ENCODE measurements at places on chromosomes 4 and X. TPM values are rescaled to one million over a fixed set of nuclear protein-coding genes. Genes with fewer than 3 reads are reported as not detected.

DNA sequence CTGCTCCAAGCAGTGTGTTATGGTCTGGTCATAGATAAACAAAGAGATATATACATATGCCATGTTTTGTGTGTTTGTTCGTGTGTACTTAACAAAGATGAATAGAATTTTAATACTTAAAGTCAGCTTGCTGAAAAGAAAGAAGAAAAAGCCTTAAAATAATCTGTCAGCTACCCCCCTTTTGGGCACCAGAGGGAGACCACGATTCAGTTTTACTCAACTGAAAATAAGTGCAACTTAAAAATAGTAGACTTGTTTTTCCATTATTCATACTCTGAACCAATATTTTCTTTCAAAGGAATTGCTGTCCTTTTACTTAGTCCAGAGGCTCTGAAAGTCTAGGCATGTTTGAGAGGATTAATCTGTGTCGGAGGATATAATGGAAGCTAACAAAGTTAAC is 181.7 kb upstream of the AGTR2 start:
- no peak overlapping the region for H3K4me3 ChIP-seq
- DNase-seq = no peak
- H3K27me3 ChIP-seq = no peaks in the 10 kb centered on the region

DNA sequence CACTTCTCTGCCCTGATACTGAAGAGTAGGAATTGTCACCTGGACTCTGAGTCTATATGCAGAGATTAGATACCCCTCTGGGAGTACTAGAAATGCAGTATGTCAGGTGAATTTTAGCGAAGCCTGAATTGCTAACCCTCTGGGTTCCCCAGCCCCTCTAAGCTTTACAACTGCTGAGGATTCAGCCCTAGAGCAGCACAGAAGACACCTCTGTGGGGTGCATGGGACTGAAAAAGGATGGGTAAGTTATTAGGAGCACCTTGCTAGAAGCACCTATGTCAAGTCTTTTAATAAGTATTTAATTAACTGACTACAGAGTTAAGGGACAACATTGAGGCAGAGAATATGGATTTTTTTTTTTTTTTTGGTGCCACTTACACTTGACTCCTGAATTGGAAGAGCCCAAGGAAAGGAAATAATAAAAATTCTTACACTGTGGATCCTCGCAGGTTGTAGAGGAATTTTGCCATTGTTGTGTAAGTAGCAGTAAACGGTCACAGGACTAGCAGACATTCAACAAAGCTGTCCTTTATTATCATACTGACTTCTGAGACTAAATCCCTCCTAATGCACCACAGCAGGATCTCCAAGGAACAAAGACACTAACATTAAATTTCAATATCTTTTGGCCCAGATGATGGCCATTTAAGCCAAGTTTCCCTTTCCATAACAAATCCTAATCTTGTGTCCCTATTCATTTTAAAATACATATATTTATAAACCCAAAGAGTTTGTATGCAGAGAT is 253.2 kb downstream of the ANKRD50 start:
- H3K27me3 ChIP-seq = no peaks in the 10 kb centered on the region
- no peaks in the 10 kb centered on the region for H3K4me1 ChIP-seq
- no peak overlapping the region for H3K27ac ChIP-seq
- H3K36me3 ChIP-seq = no peaks in the 10 kb centered on the region
- H3K4me3 ChIP-seq = no peak overlapping the region

The TEX13D gene
- not detected for total RNA-seq

The SMIM31 gene
- not detected for total RNA-seq

DNA sequence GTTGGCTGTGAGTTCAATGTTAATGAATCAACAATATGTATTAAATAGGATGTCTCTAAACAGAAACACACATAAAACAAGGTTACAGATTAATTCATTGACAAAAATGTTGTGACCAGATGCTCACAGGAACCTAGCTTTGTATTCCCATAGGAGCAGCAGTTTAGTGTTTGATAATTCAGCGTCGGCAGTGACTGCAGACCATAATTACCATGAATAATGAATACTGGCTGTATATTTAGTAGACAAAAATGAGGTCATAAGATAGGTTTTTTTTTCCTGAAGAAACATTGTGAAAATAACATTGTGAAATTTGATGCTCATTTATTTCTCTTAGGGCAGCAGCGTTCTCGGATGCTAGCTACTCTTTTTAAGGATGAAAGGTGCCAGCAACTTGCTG is 27.8 kb downstream of the COPS4 start:
- no peak overlapping the region for H3K27ac ChIP-seq
- no peaks in the 10 kb centered on the region for H3K27me3 ChIP-seq
- H3K4me1 ChIP-seq = no peaks in the 10 kb centered on the region
- peaks cover 56% of the 10 kb centered on the region for H3K36me3 ChIP-seq
- DNase-seq = no peak
- H3K4me3 ChIP-seq = no peak overlapping the region

The FRMPD4 gene
- not detected for total RNA-seq

- H3K4me3 ChIP-seq = no peak overlapping the region
- H3K4me1 ChIP-seq = no peaks in the 10 kb centered on the region
- no peak for DNase-seq
- no peaks in the 10 kb centered on the region for H3K27me3 ChIP-seq
Measured at GRCh38 chr4:115883847-115884246, 770.4 kb upstream of the NDST4 start.

GRCh38 chr4:149923736-149924135 is 108.1 kb upstream of the IQCM start:
- no peaks in the 10 kb centered on the region for H3K4me1 ChIP-seq
- DNase-seq = no peak
- no peaks in the 10 kb centered on the region for H3K36me3 ChIP-seq
- no peak overlapping the region for H3K27ac ChIP-seq
- H3K27me3 ChIP-seq = no peaks in the 10 kb centered on the region

- H3K27ac ChIP-seq = no peak overlapping the region
- no peak overlapping the region for H3K4me3 ChIP-seq
- H3K27me3 ChIP-seq = no peaks in the 10 kb centered on the region
- DNase-seq = no peak
- H3K4me1 ChIP-seq = peaks cover 5% of the 10 kb centered on the region
Measured at GRCh38 chr4:13985837-13986236, 358.3 kb upstream of the BOD1L1 start.

- H3K4me3 ChIP-seq = no peak overlapping the region
- H3K27ac ChIP-seq = no peak overlapping the region
- DNase-seq = no peak
- peaks cover 19% of the 10 kb centered on the region for H3K4me1 ChIP-seq
- H3K27me3 ChIP-seq = no peaks in the 10 kb centered on the region
Measured at GRCh38 chrX:41906515-41907187, 16.7 kb downstream of the CASK start.

DNA sequence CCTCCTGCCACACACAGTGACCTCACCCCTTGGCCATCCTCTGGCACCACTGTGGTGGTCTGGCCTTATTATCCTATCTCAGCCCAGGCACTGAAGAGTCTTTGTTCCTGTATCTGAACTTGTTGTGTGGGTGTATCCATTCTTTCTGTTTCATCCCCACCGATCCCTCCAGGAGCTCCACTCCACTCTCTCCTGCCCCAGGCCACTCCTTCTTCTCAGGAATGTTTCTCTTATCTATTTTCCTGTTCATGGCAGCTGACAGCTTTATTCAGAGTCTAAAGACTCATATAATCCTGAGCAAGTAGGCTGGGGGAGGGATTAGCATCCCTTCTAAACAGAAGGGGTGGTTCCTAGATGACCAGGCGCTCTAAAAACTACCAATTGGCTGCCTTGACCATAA is 150.0 kb downstream of the ANAPC10 start:
- H3K27me3 ChIP-seq = no peaks in the 10 kb centered on the region
- no peak for DNase-seq
- no peaks in the 10 kb centered on the region for H3K36me3 ChIP-seq
- no peak overlapping the region for H3K4me3 ChIP-seq
- no peaks in the 10 kb centered on the region for H3K4me1 ChIP-seq
- no peak overlapping the region for H3K27ac ChIP-seq

DNA sequence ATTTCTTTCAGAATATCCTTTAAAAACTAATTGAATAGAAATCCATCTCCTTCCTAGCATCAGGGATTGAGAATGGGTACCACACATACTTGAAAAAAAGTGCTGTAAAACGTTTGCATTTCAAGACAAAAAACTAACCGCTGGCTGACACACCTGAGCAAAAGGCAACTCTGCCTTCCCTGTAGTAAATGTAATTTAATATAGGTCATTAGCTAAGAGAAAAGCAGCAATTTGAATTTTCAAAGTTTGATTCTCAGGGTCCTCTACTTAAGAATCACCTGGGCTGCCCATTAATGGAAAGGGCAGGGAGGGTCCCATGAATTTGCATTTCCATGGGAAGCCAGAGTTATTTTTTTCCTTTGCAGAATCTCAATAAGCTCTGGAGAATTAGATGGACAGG is 40.5 kb upstream of the SPP1 start:
- no peaks in the 10 kb centered on the region for H3K36me3 ChIP-seq
- H3K4me1 ChIP-seq = no peaks in the 10 kb centered on the region
- no peak overlapping the region for H3K4me3 ChIP-seq
- peaks cover 8% of the 10 kb centered on the region for H3K27me3 ChIP-seq
- DNase-seq = no peak

DNA sequence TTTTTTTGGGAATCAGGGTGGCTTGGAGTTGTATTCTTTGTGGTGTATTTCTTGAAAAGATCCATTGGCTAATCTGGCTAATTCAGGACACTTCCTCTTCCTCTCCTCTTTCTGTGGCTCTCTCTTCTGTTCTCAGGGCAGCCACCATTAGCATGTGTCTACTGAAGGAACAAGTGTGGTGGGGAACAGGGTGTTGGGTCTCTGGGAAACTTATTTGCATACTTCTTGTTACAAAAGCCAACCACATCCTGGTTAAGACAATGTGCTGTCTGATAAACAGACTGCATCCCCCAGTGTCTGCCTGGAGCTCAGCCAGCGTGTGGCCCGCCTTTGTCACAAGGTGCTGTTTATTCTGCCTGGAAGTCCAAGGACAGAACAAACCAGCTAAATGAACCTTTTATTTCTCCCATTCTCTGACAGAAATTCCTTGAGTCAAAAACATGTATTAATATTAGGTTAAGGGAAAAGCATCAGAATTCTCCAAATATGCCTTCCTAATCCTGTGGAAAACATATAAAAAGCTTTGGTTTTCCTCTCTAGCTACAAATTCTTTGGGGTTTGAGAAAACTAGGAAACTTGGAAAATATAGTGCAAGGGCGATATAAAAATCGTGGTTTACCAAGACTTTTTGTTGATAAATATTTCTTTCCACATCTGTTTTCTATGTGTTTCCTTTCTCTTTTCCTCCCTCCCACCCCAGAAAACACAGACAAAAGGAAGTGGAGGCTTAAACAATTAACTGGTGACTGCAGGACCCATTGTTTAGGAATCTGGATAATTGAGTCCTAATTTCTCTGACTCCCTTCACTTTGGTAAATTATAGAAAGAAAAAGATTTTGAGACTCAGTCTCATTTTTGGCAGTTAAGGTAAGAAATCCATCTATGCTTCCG is 203.6 kb downstream of the SPRY1 start:
- H3K36me3 ChIP-seq = no peaks in the 10 kb centered on the region
- peak overlapping the region; percentile 5 for H3K27ac ChIP-seq
- no peaks in the 10 kb centered on the region for H3K27me3 ChIP-seq
- peaks cover 26% of the 10 kb centered on the region for H3K4me1 ChIP-seq

DNA sequence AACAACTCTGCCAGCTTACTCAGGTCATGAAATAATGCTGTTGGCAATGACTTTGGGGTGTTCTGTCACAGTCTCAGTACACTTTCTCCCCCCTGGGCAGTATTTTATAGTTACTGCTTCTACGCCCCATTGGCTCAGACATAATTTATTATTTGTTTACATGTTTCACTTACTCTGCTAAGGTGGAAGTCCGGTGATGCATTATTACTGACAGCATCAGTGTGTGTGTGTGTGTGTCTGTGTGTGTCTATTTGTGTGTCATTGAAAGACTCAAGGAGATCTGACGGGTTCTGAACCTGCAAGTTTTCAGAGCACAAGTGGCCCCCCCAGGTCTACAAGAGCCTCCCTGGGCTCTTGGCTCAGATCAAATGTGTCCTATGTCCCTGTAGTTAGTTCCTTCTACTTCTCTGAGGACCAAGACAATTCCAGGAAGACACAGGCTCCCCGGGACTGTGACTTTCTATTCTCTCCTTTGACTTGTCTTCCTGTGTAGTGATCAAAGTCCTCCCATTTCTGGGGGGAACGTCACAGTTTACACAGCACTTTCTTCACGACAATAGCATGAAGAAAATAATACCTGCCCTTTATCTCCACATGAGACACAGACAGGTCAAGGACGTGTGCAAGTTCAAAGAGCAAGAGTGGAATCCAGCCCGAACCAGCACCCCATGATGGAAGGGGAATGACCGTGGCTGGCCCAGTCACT is 283.7 kb upstream of the GATB start:
- no peak overlapping the region for H3K27ac ChIP-seq
- no peak for DNase-seq

GRCh38 chr4:128566693-128567092 is 242.8 kb upstream of the JADE1 start:
- peaks cover 6% of the 10 kb centered on the region for H3K27me3 ChIP-seq
- H3K27ac ChIP-seq = no peak overlapping the region
- H3K4me3 ChIP-seq = no peak overlapping the region
- no peak for DNase-seq

DNA sequence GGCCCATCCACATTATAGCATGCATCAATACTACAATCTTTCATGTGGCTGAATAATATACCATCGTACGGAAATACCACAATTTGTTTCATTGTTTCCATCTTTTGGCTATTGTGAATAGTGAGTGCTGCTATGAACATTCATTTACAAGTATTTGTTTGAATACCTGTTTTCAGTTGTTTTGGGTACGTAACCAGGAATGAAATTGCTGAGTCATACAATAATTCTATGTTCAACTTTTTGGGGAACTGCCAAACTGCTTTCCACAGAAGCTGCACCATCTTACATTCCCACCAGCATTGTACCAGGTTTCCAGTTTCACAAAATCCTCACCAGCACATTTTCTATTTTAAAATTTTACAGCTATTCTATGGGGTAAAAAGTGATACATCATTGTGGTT is 28.5 kb upstream of the MANBA start:
- peaks cover 24% of the 10 kb centered on the region for H3K36me3 ChIP-seq
- H3K4me1 ChIP-seq = peaks cover 5% of the 10 kb centered on the region
- DNase-seq = no peak
- no peaks in the 10 kb centered on the region for H3K27me3 ChIP-seq
- no peak overlapping the region for H3K4me3 ChIP-seq

DNA sequence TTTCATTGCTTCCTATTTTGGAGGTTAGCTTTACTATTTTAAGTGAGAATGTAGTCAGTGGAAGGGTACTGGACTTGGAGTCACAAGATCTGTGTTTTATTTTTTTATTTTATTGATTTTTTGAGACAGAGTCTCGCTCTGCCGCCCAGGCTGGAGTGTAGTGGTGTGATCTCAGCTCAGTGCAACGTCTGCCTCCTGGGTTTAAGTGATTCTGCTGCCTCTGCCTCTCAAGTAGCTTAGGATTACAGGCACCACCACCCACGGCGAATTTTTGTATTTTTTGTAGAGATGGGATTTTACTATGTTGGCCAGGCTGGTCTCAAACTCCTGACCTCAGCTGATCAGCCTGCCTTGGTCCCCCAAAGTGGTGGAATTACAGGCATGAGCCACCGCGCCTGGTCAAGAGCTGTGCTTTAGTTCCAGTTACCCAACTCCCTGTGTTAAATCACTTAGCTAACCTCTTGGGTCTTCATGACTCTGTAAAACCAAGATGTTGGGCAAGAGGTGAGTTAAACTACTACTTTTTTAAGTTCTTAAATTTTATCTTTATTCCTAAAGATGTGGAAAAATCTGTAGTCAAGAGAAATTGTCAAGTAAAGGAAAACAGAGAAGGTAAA is 11.2 kb downstream of the USP9X start:
- H3K36me3 ChIP-seq = peaks cover 9% of the 10 kb centered on the region
- no peak overlapping the region for H3K4me3 ChIP-seq
- DNase-seq = no peak
- H3K27me3 ChIP-seq = no peaks in the 10 kb centered on the region
- peaks cover 60% of the 10 kb centered on the region for H3K4me1 ChIP-seq
